ENCODE measurements at places on chromosomes 5 and 9.

DNA sequence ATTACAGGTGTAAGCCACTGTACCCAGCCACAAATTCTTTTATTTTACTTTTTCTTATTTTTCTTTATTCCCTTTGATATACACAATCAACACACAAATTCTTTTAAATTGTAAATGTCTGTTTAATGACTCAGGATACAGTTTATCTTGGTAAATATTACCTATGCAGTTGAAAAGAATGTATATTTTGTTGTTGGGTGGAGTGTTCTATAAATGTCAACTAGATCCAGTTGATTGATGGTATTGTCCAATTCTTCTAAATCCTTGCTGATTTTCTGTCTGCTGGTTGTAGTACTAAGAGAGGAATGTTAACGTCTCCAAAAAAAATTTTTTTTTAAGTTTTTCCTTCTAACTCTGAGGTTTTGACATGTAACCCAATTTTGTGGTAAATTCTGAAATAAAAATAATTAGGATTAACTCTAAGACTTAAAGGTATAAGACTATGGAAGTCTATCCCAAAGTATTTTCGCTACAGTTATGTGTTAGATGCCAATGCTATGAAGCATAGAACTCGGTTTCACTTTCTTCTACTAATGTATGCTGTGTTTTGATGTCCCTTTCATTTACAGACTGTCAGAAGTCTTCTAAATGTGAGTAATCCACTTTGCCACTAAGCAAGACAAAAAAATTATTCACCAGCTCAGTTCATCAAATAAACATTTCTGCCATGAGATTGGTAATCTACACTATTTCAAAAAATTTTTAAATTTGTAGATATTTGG is 720.2 kb upstream of the C9orf72 start:
- DNase-seq: no peak

GRCh38 chr5:72733810-72734209 is 82.7 kb upstream of the TNPO1 start:
- no peak for DNase-seq

DNA sequence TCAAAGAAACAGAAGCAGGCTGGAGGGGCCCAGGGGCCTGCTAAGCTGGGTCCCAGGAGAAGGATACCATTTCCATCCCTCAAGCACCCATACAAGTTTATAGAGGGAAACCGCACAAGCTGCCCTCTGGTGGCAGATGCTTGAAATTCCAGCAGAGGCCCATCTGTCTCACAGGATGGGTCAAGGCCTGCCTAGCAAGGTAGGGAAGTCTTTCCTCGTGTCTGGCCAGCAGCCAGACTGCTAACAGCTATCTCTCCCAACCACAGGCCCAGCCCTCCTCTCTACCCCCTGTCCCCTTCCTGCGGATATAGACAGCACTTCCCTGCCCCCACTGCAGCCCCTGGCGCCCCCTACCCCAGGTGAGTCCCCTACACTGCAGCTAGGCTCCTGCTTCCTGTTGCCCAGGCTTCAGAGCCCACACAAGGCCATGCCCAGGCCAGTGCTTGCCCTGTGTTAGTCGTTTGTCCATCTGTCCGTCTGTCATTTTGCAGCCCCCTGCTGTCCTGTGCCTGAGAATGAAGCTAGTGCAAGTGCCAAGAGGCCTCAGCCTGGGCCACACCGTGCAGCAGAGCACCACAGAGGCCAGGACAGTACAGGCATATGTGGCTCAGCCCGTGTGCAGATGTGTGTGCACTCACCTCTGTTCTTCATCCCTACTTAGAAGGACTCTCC is 26.2 kb downstream of the TCF7 start:
- DNase-seq: peak; percentile 79

DNA sequence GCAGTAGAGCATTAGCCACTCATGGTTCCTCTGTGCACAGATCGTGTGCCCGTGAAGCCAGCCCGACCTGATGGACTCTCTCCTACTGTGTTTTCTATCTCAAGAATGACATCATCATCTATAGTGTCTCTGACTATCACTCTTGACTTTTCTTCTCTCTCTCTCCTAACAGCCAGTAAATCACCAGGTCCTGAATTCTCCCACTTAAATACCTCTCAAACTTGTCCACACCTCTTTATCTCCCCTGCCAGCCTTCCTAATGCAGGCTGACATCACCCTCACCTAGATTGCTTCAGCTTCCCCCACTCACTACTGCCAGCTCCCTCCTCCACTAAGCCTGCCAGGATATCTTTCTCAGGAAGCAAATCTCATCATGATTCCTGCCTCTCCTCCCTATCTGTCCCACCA is 90.6 kb upstream of the MIER3 start:
- DNase-seq: peak; percentile 10

GRCh38 chr9:7844242-7844641 is 44.7 kb upstream of the DMAC1 start:
- DNase-seq: no peak

DNA sequence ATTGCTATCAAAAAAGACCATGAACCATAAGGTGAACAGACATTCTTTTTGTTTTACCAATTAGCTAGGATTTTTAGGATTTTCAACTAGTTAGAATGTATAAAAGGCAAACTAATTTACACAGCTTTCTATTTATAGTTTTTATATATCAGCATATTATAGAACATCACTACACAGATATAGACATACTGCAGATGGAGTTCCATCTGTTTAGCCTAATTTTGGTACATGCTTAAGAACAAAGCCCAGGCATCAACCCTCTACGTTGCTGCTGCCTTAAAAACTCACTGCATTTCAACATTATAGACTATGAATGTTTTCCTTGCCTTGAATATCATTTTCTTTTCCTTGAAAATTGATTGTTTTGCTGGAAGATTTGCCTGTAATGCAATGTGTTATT is 2227.5 kb upstream of the C9orf72 start:
- no peak for DNase-seq

GRCh38 chr5:51148437-51148836 is 234.8 kb upstream of the ISL1 start:
- no peak for DNase-seq

DNA sequence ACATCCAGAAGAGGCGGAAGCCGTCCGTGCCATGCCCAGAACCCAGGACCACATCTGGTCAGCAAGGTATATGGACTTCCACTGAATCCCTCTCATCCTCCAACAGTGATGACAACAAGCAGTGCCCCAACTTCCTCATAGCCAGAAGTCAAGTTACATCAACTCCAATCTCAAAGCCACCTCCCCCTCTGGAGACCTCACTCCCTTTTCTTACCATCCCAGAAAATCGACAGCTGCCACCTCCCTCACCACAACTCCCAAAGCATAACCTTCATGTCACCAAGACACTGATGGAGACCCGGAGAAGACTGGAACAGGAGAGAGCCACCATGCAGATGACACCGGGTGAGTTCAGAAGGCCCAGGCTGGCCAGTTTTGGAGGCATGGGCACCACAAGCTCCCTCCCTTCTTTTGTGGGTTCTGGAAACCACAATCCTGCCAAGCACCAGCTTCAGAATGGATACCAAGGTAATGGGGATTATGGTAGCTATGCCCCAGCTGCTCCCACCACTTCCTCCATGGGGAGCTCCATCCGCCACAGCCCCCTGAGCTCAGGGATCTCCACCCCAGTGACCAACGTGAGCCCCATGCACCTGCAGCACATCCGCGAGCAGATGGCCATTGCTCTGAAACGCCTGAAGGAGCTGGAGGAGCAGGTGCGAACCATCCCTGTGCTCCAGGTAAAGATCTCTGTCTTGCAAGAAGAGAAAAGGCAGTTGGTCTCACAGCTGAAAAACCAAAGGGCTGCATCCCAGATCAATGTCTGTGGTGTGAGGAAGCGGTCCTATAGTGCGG is 130.3 kb upstream of the DMRT1 start:
- DNase-seq: no peak

- DNase-seq: peak; percentile 47
Observed at GRCh38 chr5:173451031-173451430, 122.8 kb upstream of the STC2 start.

DNA sequence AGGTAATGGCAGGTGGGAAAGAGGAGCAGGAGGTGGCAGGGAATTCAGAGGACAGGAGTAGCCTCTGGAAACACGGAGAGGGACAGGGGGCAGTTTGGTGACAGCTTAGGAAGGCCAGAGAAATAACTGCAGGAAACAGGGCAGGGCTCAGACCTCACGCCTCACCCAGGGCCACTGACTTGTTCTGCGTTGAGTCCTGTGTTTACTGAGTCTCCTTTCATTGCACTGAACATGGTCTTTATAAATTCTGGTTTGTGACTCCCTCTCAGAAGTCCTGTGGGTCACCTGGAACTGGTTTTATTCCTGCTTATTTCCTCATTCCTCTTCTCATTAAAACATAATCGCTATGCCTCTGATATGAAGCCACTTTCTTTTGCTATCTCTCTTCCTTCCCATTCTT is 55.2 kb upstream of the ZNF622 start:
- DNase-seq: no peak

DNA sequence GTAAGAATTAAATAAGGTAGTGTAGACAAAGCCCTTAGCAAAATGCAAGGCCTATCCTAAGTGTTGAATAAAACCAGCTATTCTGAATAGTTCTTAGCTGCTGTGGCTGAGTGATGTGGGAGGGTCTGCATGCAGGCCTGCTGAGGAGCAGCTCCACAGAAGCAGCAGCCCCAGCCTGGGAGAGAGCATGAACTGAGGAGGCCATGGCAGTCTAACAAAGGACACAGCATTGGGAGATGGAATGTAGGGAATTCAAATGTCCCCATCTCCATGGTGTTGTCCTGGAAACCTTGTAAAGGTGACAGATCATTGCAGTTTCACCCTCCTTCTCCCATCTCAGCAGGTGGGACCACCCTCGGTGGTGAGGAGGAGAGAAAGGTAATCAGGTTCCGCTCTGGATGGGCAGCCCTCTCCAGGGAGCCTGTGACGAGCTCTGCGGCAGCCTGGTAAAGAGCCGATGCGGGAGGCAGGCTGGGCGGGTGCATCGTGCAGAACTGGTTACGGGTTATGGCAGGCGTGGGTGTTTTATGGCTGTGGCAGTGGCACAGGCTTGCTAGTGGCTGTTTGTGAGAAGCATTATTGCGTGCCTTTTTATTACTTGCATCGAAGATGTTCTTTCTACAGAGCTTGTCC is 199.9 kb upstream of the GLRA1 start:
- DNase-seq: no peak

DNA sequence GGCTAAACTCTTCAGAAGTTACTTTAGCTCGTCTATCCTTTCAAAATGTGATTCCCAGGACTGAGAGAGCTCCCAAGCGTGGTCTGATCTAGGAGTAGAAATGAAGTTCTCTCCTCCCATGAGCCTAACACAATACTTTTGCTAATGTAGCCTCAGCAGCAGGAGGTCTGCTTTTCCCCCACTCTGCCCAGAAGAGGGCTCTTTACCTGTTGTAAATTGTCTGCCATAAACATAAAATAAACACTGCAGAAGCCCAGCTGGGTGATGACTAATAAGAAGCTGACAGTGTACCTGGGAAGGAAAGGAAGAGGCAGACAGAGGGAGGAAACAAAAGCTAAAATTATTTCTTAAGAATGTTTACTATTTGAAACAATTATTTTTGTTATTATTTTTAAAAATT is 15.4 kb downstream of the SLC36A3 start:
- no peak for DNase-seq

GRCh38 chr5:149345892-149346222 is 558 bp downstream of the GRPEL2 start:
- DNase-seq: peak; percentile 29

DNA sequence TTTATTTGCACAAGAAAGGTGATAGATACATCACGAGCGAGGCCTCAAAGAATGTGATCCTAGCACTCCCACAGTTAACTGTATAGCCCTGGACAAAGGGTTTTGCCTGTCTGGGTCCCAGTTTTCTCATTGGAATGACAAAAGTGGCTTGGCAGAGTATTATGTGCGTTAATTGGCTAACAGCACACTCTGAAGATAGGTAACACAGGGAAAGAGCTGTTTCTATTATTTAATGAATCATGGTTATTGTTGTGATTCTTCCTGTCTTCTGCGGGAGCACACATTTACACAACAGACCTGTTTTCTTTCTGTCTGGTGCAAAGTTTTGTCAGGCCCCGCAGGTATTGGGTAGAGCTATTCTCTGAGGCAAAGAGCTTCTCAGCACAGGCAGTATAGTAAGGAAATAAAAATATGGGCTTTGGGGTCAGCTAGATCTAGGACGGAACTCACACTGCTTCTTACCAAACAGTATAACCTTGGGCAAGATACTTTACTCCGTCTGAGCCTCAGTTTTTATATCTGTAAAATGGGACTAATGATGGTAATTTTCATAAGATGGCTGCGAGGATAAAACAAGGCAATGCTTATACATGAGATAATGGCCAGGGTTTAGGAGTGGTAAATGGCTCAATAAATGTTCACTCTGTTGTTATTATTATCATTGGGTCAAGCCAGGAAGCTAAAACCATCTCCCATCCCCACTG is 78.9 kb downstream of the PLAC8L1 start:
- no peak for DNase-seq

- peak; percentile 35 for DNase-seq
Observed at GRCh38 chr9:4223312-4223833, 76.5 kb downstream of the GLIS3 start.

DNA sequence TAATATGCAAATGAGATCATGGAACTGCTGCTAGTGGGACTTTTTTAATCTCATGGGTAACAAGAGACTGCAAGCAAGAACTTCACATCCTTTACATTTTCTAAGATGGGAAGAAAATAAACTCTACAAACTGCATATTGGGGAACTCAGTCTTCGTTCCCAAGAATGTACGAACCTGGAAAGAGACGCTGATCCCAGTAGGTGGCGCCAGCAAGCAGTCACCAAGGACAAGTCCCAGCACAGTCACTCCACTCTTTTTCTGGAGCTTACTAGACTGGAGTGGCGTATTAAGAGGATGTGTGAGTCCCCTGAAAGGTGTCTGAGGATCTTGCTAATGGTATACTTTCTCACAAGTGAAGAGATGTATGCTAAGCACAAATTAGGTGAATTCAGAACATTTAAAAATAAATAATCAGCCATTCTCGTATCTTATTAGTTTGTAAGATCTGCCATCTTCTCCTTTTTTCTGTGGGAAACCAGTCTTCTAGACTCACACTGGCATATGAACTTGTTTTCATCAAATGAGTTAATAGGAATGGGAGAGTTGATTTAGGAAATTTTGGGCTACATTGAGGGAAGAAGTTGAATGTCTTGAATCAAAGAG is 16.0 kb upstream of the PUM3 start:
- DNase-seq: peak; percentile 49

- DNase-seq: no peak
Observed at GRCh38 chr5:13859270-13860065, 85.0 kb downstream of the DNAH5 start.

- no peak for DNase-seq
Observed at GRCh38 chr5:139577689-139578290, 16.7 kb downstream of the UBE2D2 start.

GRCh38 chr5:178113141-178113787 is at the start of gene N4BP3:
TSS of gene N4BP3 (plus strand) at chr5:178113532. CDS start at chr5:178119584, 6,052 bp downstream.
- peak; percentile 56 for DNase-seq

GRCh38 chr5:131396015-131396414 is 132.2 kb downstream of the CDC42SE2 start:
- DNase-seq: no peak

- no peak for DNase-seq
Observed at GRCh38 chr9:105483618-105484017, 35.8 kb downstream of the FSD1L start.

DNA sequence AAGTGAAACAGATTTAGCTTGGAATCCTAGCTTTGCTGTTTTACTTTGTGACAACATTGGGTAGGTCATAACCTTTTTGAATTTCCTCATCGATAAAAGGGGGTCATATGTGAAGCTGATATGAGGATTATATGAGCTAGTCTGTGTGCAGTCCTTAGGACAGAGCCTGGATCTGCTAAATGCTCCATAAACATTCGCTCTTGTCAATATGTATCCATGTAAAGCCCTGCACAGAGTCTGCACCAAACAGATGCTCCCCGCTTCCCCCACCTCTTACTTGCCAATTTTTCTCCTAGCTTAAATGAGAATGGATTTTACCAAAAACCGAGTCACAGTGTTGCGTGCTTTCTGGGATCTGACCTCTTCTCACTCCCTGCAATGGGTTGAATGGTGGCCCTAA is 5.4 kb downstream of the ANKRD55 start:
- no peak for DNase-seq
